Right ventricle myocardium inferior (tissue), 1 donor: ENCODE measurements at places on chromosomes 7 and 10. TPM values are rescaled to one million over a fixed set of nuclear protein-coding genes. Genes with fewer than 3 reads are reported as not detected.
A peak's percentile ranks its signal among the peaks of the same experiment; 100 is the strongest.

Gene BEND7
- total RNA-seq, result 18.6 TPM

Gene GNG11
- 21.6 TPM for total RNA-seq

Gene JCAD
- total RNA-seq, result 25.6 TPM

Gene TUBAL3
- not detected for total RNA-seq

Gene PLXDC2
- 13.1 TPM for total RNA-seq

Gene TMEM270
- total RNA-seq, result not detected

- DNase-seq, result no peak
Measured at GRCh38 chr10:110885932-110886674, 14.4 kb downstream of the PDCD4 start.

- peak; percentile 80 for DNase-seq
Measured at GRCh38 chr10:8331896-8332729, 277.6 kb downstream of the GATA3 start.

GRCh38 chr7:150866932-150867564, 14.7 kb downstream of the AOC1 start:
- no peak for DNase-seq

GRCh38 chr7:130365511-130366441, 14.5 kb upstream of the CPA1 start:
- DNase-seq, result no peak

GRCh38 chr7:123633553-123633952, 22.1 kb upstream of the LMOD2 start:
- no peak for DNase-seq

- DNase-seq, result no peak
Measured at GRCh38 chr7:36623247-36623646, 101.0 kb downstream of the AOAH start.

DNA sequence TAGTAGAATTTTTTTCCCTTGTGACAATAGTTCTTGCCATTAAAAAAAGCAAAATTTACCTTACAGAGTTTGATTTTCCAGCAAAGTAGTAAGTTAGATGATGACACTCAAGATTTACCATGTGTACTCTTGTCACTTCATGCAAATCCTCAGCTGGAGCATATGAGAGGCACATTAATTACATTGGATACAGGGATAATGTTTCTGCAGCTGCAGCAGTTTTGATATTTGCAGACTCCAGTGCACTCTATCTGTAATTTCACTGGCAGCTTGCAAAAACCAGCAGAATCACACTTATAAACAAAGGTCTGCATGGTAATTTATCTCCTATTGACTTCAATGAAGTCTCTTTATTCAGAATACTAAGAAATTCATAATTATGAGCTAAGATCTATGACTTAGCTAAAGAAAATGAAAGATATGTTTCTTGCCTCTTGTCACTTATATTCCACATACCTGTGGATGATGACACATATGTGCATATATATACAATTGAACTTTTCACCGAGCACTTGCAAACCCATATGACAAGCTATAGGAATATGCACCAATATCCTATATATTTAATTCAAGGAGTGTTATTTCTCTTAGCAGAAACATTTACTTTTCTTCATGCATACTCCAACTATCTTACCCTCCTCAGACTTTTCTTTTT, 530.6 kb downstream of the PHTF2 start:
- no peak for DNase-seq

- DNase-seq, result no peak
Measured at GRCh38 chr10:132520177-132520811, 17.3 kb upstream of the INPP5A start.

- no peak for DNase-seq
Measured at GRCh38 chr10:37304036-37304435, 178.6 kb downstream of the ANKRD30A start.

DNA sequence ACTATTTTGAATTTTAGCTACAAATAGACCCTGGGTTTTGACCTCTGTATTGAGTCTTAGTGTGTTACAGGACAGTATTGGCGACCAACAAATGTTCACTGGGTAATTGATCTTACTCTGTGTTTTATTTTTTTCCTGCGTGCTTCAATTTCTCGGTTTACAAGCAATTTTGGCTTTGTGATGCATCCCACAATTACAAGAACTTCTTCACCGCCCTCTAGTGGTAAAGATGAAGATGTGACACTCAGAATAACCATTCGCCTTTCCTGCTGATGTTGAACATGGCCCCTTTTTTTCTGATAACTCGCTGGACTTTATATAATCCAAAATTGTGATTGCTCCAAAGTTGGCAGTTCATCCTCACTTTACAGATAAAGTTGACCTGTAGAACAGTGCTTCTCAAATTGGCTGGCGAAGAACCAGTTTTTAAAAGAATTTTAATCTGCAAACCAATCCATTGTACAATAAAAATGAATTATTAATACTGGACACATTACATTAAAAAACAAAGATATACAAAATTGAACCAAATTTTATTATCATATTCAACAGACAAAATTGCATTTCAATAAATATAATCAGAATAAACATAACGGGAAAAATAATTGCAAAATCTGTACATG, 20.2 kb upstream of the SMC3 start:
- DNase-seq, result no peak

GRCh38 chr7:87870471-87870870, 5.7 kb downstream of the SLC25A40 start:
- no peak for DNase-seq

DNA sequence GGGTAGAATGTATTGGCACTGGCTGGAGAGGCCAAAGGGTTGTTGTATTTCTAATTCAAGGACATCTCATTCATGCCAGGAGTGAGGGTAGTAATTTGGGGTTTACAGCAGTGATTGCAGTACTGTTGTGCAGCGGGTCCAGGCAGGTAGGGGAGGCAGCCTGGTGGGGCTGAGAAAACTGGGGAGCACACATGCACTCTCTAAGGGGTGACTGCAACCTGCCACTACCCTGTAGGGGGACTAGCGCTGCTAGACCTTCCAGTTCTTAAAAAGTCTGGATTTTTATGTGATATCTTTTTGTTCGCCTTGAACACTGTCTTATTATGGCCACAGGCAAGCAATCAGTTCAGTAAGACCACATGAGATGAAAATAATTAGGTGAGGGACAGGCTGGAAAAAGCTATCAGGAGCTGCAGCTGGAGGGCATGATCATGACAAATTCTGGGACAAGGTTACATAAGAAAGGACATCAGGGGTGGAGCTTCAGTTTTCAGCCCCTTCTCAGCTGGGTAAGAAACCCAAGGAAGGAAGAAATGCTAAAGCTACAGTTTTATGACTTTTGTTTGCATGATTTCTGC, 149.0 kb downstream of the ARHGAP21 start:
- DNase-seq, result no peak

DNA sequence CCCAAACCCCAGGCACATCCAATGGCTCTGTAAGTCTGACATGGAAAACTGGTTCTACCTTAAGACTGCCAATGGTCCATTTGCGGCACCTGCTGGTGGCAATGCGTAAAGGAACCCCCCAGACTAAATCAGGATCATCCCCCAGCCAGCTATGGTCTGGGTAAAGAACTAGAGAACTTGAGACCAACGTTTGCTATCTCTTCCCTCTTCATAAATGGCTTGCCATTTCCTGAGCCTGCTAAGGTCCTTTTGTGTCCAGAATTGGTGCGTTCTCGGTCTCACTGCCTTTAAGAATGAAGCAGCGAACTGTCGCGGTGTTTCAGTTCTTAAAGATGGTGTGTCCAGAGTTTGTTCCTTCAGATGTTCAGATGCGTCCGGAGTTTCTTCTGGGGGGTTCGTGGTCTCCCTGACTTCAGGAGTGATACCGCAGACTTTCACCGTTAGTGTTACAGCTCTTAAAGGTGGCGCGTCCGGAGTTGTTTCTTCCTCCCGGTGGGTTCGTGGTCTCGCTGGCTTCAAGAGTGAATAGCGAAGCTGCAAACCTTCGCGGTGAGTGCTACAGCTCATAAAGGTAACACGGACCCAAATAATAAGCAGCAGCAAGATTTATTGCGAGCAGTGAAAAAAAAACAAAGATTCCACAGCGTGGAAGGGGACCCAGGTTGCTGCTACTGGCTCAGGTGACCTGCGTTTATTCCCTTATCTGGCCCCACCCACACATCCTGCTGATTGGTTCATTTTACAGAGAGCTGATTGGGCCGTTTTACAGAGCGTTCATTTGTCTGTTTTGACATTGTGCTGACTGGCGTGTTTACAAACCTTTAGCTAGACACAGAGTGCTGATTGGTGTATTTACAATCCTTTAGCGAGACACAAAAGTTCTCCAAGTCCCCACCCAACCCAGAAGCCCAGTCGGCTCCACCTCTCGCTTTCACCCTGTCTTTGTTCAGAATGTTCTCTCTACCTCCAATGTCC, 95.4 kb downstream of the ELMO1 start:
- DNase-seq, result no peak

DNA sequence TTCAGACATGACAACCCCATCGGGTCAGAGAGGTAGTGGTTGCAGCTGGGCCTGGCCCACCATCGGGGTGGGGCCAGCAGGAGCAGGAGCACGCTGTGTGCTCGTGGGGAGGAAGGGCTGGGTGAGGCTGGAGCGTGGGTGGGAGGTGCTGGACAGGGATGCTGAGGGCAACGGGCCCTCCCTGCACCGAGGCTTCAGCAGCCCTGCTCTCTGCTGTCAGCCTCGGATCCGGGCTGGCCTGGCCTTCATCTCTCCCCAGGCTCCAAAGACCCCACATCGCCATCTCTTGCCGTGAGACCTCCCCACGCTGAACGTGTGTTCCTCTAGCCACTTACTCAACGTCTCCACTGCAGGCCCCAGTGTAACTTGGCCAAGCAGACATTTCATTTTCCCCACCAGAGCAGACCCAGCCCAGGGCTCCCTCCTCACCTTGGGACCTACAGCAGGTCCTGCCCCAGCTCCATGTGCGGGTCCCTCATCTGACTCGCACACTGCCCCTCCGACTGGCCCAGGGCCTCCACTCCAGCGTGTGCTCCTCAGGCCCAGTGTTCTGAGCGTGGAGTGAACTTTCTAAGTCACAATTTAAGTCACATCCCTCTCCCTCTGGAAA, 462.4 kb downstream of the DNAJB6 start:
- DNase-seq, result peak; percentile 33

DNA sequence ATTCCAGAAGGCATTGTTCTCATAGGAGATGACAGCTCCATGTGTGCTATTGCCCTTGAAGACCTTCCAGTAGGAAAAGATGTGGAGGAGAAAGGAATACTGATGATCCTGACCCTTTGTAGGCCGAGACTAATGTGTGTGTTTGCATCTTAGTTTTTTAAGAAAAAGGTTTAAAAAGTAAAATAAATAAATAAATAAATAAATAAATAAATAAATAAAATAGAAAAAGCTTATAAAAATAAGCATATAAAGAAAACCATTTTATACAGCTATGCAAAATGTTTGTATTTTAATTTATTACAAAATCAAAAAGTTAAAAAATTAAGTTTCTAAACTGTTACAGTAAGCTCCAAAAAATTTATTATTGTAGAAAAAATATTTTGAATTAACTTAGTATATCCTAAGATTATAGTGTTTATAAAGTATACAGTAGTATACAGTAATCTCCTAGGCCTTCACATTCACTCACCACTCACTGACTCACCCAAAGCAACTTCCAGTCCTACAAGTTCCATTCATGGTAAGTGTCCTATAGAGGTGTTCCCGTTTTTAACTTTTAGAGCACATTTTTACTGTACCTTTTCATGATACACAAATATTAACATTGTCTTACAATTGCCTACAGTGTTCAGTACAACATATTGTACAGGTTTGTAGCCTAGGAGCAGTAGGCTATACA, 435.2 kb upstream of the SEMA3A start:
- no peak for DNase-seq
